ENCODE measurements at places on chromosomes 12 and 14.

DNA sequence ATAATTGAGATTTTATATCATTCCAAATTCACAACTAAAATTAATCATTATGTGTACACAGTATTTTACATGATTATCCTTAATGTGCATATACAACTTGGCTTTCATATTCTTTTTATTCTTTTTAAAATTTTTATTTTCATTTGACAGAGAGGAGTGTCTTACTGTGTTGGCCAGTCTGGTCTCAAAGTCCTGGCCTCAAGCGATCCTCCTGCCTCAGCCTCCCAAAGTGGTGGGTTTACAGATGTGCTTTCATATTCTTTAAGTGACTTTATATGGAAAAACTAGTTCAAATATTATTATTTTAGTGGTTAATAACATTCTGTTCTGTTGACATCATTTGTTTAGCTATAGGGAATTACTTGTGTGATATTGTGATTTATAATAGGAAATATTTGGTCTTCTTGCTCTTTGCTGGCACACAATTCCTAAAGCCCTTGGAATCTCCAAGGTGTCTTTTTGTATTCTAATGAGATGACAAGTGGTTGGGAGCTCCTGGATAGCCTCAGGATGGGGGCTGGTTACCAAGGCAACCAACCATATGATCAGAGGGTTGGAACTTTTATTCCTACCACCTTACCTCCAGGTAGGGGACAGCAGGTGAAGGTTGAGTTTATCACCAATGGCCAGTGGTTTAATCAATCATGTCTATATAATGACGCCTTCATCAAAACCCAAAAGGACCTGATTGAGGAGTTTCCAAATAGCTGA, 16.0 kb upstream of the ZNF410 start:
- DNase-seq: no peak

- no peak for DNase-seq
Measured at GRCh38 chr12:75000120-75000519, 209.5 kb downstream of the KCNC2 start.

- DNase-seq: peak; percentile 86
Measured at GRCh38 chr12:1634590-1635191, 5.7 kb downstream of the WNT5B start.

DNA sequence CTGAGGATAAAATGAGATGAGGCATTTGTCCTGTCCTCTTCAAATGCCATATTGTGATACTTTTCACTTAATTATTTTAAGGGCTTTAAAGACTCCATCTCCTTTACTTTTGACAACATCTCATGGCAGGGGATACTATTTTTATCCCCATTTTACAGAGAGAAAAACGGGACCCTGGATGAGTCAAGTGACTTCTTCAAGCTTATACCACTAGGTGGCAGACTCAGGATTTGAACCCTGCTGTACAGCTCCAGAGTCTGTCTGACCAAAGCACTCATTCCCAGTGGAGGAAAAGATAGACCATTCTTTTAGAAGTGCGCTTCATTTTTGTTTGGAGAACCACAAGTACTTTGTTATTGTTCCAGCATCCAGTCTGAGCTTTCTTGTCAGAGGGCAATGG, 1.7 kb upstream of the SMOC1 start:
- no peak for DNase-seq

DNA sequence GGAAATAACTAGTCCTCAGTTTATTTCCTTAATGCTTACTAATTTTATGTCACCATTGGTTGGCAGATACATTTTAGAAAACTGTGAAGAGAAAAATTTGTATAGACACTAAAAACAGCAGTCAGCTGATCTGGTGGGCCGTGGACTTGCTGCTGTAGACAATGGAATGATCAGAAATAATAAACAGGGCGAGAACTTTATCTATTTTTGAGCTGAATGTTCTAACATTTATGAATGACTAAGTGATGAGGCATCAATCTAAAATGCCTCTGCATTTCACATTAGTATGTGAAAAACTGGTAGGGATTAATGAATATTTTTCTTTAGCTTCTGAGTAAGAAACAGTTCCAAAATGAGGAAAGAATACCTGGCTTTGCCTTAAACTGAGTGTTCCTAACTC, 24.8 kb upstream of the PKP2 start:
- no peak for DNase-seq

DNA sequence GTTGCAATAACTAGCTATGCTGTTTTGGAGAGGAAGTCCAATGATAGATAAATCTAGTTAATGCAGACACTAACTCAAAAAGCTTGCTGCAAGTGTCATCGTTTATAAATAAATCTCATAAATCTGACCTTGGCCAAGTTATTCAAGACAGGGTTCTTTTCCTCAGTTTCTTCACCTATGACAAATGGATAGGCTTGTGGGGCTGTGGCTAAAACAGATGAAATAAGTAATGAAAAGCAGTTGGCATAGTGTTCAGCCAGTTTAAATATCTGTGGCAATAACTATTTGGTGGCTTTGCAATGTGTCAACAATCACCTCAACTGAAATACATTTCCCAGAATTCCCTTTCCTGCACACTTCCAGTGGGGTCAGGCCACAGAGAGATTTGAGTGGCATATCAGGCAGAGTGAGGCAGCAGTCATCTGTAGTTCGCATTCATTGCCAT, 169.9 kb downstream of the DYRK2 start:
- no peak for DNase-seq

DNA sequence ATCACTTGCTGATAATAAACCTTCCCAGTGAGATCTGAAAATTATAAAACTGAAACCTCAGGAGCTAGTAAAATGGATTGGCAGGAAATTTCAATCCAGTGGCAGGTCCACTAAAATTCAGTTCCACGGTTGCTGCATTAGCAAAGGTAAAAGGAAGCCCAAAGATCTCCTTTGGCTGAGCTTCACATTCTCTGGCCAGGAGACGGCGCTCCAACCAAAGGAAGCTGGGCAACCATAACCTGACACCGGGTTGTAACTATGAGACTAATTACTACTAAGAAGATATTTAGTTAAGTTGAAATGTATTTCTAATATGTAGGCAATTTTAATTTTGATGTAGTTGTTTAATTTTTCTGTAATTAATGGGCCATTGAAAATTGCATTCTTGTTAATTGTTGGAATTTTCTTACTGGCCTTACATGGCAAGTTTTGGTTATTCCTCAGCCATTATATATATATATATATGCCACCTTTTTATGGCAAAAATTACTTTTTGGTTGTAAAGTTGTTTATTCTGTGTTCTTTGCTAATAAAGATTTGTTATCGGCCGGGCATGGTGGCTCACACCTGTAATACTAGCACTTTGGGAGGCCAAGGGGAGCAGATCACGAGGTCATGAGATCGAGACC, 17.0 kb downstream of the OR8S1 start:
- peak; percentile 45 for DNase-seq

DNA sequence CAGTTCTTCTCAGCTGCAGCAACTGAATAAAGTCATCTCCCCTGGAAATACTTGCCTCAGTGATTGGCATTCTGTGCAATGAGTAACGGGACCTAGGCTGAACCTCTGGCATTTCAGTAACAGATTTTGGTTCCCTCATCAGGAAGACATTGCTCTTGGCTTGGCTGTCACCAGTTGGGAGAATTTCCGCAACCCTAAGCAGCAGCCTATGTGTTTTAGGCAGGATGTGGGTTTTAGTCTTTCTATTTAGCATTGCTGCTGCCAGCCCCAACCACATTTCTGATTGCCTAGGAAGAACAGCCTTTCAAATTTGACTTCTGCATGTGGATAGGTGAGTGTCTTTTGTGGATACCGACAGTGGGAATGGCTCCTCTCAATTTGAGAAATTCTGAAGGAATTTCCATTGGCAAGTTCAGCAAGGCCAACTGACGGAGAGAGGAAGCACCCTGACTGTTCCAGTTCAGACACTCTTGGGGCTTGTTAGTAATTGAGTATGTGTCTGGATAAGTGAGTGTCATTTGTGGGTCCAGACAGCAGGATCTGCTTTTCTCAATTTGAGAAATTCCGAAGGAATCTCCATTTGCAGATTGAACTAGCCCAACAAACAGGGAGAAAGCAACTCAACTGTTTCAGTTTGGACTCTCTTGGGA, 19.0 kb upstream of the CLEC2A start:
- no peak for DNase-seq

DNA sequence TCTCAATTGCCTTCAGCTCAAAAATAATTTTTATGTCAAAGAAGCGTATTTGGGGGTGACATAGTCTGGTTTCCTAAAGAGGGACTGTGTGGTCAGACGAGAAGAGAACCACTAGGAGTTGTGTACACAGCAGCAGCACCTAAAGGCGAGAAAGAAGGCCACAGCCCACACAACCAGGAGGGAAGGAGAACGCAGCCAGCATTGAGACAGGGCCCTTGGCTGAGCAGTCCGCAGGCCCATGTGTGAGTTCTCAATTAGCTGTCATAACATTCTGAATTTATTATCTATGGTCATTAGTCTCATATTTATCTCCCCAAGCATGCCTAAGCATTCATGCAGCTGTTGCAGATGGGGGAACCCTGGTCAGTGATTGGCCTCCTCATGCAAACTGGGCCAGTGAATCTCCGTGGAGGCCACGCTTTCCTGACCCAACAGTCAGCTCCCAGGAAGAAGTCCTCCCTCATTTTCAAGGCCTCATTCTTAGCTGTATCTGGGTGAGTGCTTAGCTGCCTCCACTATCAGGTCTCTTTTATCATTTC, 81.2 kb upstream of the ATF7IP start:
- DNase-seq: no peak

GRCh38 chr14:61923348-61923747, 161.1 kb downstream of the SNAPC1 start:
- DNase-seq: no peak

DNA sequence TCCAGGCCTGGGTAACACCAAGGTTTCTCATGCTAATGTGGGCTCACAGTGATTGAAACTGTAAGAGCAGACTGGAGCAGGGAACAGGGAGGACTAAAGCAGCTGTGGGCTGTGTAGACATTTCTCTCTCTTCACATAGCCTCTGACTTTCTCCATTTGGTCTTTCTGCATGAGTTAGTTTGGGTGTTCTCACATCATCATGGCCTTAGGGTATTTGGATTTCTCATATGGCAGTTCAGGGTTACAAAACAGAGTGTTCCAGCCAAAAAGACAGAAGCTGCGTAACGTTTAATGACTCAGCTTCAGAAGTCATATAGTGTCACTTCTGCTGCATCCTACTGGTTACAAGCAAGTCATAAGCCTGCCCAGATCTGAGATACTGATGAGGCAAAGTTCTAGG, 52.0 kb upstream of the OSBPL8 start:
- DNase-seq: no peak

- DNase-seq: no peak
Measured at GRCh38 chr14:100602621-100603230, 15.5 kb upstream of the BEGAIN start.

GRCh38 chr14:36716614-36717184, 55.0 kb downstream of the PAX9 start:
- no peak for DNase-seq

GRCh38 chr12:119036878-119037825, 55.8 kb downstream of the SRRM4 start:
- no peak for DNase-seq

DNA sequence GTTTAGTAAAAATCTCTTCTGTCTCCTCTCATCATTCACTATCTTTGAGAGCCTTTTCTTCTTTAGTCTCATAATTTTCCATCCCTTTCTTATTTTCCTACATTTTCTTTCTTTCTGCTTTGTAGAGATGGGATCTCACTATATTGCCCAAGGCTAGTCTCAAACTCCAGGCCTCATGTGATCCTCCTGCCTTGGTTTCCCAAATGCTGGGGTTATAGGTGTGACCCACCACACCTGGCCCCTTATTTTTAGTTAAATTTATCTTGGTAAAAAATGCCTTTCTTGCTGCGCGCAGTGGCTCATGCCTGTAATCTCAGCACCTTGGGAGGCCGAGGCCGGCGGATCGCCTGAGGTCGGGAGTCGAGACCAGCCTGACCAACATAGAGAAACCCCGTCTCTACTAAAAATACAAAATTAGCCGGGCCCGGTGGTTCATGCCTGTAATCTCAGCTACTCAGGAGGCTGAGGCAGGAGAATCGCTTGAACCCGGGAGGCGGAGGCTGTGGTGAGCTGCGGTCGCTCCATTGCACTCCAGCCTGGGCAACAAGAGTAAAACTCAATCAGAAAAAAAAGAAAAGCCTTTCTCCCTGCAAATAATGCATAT, 996 bp downstream of the SLC2A3 start:
- DNase-seq: no peak

GRCh38 chr12:129868575-129868974, 35.2 kb downstream of the TMEM132D start:
- no peak for DNase-seq

- DNase-seq: no peak
Measured at GRCh38 chr14:94426526-94426925, 26.1 kb downstream of the SERPINA11 start.

GRCh38 chr14:61568572-61569011, 126.7 kb upstream of the HIF1A start:
- DNase-seq: no peak

GRCh38 chr12:109722022-109722720, 8.5 kb downstream of the FAM222A start:
- DNase-seq: no peak

DNA sequence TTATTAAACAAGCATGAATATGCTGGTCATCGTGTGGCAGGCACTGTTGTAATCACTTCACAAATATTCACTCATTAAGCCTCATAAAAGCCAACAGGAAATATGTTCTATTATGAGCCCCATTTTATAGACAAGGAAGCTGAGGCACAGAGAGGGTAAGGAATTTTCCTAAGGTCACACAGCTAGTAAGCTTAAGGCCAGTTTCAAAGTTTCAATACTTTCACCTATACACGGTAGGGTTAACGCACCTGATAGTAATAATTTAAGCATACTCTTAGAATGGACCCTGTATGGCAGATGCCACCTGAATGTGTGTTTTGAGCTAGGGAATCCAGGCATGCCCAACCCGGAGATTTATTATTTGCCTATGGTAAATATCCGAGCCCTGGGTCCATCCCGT, 39.8 kb downstream of the EGLN3 start:
- DNase-seq: no peak

GRCh38 chr14:32319368-32320049, 9.6 kb upstream of the AKAP6 start:
- DNase-seq: no peak

DNA sequence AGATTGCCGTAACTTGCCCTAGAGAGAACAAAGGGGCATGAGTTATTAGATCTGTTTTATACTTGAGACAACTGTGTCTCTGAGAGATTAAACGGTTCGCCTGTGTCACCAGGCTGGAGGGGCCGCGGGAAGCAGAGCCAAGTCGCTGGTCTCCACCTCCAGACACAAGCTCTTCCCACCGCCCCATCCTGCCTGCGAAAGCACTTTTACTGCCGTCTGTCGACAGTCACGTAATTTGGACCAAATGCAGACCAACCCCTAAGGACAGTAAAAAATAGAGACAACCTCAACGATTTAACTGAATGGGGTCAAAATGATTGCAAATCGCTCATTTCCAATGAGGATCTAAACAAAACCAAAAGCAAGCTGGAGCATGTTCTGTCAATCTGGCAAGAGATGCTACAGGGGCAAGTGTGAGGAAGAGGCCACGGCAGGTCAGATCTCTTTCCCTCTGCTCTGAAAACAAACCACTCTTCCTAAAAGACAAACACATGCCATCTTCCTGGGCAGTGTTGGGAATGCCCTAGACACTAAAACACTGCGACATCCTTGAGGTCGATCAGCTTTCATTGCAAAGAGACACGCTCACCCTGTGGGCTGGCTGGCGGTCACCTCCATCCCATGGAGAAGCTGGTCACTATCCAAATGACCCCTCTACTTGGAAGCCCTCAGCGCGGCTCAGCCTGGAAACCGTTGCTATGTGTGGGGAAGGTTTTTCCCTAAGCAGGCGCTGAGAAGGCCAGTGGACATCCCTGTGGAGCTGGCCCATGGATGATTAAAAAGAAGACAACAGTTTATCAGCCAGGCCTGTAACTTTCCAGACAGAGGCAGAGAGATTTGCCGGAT, 17.1 kb downstream of the GSC start:
- no peak for DNase-seq

Data from dorsolateral prefrontal cortex (tissue), 122 donors.